ENCODE measurements at places on chromosomes 13 and 19.

- DNase-seq: no peak
Observed at GRCh38 chr13:45373162-45373547, 32.2 kb upstream of the TPT1 start.

- no peak for DNase-seq
Observed at GRCh38 chr19:38964738-38965137, 10.8 kb downstream of the FBXO17 start.

GRCh38 chr13:112926993-112927392, 42.0 kb upstream of the MCF2L start:
- no peak for DNase-seq

DNA sequence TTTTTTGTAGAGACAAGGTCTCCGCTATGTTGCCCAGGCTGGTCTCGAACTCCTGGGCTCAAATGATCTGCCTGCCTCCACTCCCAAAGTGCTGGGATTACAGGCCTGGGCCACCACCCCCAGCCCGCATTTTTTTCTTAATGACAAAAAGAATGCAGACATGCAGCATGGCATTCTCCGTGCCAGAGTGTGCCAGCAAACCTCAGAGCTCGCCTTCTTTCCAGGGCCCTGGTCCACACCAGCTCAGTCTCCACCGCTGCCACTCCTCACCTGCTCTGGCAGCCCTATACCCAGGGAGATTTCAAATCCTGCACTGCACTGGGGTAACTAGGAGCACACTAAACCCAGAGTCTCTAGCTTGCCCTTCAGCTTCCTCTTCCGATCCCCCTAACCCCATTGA, 41.7 kb downstream of the ZIC5 start:
- DNase-seq: no peak

DNA sequence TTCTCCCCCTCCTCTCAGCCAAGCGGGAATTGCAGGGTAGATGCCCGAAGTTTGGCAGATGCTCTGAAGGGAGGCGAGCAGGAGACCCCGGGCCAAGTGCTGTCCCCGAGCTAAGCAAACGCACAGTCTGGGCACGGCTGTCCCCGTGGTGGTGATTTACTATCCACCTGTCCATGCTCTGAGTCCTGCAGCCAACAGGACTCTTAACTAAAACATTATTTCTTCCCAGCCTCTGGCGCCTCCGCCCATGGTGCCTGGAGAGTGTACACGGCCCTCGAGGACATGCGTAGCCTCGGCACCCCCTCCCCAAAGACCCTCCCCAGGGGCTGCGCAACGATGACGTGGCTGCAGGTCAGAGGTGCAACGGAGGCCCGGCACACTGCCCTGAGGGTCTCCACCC, 7.6 kb downstream of the TINCR start:
- DNase-seq: no peak

DNA sequence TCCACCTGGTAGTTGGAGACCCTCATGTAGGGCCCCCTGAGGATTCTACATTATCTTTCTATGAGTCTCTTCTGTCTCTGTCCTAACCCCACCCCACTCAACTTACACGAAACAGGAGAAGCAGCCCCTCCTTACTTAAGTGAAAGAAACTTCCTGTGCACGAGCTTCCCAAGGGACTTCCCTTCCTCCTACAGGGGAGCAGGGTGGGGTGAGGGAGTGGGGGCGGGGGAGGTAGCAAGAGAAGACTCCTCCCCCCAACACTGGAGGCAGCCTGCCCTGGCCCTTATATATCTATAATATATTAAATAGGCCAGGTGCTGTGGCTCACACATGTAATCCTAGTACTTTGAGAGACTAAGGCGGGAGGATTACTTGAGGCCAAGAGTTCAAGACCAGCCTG, 5.5 kb upstream of the PDE4C start:
- DNase-seq: no peak

DNA sequence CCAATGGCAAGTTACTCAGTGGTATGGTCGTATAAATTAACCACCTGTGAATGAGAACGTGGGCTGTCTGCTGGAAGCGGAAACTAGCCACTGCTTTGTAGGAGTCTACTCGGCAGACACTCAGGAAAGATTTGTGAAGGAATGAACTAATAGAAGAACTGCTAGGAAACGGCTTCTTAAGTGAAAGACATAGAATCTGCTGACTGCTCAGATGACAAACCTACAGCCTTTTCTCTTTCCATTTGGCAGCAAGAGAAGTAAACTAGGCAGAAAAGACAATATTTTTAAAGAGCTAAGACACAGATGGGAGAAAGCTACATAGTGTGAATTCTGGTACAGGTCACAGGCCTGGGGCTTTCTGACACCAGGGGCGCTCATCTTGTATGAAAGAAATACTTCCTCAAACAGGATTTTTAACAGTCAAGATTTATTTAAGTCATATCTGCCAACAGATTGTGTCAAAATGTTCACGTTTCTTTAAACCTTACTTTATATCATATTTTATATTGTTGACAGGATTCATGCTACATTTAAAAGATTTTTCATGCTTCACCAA, 78.4 kb downstream of the MIPEP start:
- DNase-seq: no peak

- no peak for DNase-seq
Observed at GRCh38 chr13:106089261-106089980, 446.0 kb downstream of the EFNB2 start.

DNA sequence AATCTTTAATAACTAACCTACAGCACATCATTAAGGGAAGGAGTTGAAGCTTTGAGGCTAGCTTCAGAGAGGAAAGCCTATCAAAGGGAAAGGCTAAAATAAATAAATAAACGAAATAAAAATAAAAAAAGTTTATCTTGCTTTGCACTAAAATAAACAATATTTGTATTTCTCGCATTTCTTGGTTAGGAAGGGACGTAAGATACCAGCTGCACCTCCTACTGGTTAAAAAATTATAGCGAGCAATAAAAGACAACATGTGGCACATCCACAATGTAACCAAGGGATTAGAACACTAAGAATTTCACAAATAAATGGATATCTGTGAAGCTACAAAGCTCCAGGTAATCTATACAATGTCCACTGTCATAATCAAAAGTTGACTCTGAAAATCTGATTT, 194.5 kb downstream of the DACH1 start:
- no peak for DNase-seq

DNA sequence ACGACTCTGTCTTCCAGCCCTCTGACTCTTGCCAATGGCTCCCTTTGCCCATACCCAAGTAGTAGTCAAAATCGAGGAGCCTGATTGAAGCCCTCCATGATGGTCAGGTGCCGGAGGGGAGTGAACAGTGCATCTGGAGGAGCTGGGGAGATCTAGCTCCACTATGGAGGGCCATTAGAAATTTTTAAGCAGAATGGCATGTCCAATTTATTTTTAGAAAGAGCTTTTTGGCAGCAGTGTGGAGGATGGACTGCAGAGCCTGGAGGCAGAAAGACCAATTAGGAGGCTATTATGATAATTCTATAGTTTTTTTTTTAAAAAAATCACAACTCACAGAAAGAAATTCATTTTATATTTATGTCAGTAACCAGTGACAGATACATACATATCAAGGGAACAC, 92.7 kb upstream of the SLC7A1 start:
- DNase-seq: peak; percentile 9

DNA sequence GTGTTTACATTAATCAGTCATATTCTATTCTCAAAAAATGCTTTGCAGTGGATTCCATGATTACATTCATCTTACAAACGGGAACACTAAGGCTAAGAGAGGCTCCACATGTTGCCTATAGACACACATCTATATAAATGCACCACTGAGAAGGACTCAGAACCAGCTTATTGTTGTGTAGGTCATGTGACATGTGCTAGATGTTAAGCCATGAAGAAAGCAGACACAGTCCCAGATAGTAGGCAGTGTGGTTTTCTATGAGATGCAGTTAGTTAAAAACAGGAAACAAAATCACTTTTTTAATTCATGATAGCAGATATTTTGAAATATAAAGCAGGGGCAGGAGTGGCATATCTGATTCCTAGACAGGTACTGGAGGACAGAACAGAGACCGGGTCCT, 10.7 kb downstream of the SIGLEC6 start:
- DNase-seq: no peak

DNA sequence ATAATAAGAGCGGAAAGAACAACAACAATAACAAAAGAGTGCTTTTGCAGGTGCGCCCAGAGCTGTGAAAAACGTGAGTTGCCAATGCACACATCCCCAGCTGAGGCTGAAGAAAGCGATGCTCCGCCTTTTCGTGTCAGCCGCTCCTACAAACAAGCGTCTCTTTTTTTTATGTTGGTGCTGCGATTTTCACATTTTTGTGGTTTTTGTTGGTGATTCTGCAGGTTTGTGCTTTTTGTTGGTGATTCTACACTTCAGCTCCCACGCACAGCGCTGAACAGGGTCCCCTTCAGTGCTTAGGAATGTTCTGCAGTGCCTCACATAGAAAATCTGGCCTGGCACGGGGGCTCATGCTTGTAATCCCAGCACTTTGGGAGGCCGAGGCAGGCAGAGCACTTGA, 7.3 kb upstream of the SBK3 start:
- DNase-seq: peak; percentile 76

- DNase-seq: no peak
Observed at GRCh38 chr19:49807904-49808675, 5.0 kb downstream of the FUZ start.

DNA sequence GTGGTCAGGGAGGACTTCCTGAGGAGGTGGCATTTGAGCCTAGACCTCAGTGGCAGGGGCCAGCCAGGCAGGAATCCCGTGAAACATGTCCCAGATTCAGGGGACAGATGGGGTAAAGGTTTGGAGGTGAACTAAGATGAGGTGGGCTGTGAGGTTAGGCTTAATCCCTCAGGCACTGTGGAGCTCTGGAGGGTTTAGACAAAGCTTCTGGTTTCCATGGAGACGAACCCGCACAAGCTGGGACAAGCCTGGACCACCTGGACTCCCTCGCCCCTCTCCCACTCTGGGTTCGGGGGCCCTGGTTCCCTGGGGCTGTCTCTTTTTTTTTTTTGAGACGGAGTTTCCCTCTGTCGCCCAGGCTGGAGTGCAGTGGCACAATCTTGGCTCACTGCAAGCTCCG, 15.7 kb downstream of the TJP3 start:
- DNase-seq: no peak

DNA sequence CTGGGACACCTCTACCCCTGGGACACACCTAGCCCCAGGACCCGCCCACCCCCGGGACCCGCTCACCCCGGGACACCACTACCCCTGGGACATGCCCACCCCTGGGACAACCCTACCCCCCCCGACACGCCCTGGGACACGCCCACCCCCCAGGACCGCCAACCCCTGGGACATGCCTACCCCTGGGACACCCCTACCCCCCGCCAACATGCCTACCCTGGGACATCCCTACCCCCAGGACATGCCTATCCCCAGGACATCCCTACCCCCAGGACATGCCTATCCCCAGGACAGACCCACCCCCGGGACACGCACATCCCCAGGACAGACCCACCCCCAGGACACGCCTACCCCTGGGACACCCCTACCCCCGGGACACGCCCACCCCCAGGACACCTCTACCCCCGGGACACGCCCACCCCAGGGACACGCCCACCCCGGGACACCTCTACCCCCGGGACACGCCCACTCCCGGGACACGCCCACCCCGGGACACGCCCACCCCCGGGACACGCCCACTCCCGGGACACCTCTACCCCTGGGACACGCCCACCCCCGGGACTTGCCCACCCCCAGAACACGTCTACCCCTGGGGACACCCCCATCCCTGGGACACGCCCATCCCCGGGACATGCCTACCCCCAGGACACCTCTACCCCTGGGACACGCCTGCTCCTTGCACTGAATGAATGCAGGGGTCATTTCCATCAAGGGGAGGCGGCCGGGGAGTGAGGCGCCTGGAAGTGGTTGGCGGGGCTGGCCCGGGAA, 32.3 kb downstream of the ADPRHL1 start:
- DNase-seq: no peak

DNA sequence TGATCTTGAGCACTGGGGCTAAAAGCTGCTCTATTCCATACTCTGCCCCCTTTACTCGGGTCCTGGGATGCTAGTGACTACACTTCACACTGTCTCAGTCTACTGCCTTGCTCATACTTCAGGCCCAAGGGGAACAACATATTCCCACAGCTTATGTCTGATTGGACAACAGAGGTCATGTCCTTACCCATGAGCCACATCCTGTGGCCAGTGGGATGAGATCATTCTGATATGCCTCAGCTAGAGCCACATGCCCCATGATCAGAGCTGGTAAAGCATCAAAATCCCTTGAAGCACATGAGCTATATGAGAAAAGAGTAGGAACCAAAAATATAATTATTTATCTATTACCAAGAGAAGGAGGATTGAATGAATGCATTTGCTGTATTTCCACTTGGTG, 290.1 kb upstream of the TSHZ3 start:
- DNase-seq: no peak

GRCh38 chr13:24307211-24308067, 1.9 kb upstream of the C1QTNF9 start:
- DNase-seq: no peak

- DNase-seq: peak; percentile 52
Observed at GRCh38 chr19:756236-756635, 5.3 kb downstream of the MISP start.

DNA sequence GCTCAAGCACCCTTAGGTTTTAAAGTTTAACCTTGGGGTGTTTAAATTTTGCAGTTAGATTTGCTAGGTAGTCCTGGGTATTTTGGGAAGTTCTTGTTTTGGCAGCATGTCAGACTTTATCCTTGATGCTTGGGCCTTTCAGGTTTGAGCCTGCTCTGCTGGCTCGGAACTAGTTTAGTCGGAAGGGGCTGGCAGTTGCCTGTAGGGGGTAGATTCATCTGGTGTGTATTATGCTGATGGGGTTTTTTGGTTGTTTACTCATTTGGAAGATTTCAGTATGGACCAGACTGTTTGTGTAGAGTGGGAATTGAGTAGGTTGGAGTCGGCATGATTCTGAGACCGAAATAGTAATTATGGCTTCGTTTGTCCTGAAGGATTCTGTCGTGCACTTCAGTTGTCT, 15.1 kb downstream of the ILF3 start:
- DNase-seq: no peak

DNA sequence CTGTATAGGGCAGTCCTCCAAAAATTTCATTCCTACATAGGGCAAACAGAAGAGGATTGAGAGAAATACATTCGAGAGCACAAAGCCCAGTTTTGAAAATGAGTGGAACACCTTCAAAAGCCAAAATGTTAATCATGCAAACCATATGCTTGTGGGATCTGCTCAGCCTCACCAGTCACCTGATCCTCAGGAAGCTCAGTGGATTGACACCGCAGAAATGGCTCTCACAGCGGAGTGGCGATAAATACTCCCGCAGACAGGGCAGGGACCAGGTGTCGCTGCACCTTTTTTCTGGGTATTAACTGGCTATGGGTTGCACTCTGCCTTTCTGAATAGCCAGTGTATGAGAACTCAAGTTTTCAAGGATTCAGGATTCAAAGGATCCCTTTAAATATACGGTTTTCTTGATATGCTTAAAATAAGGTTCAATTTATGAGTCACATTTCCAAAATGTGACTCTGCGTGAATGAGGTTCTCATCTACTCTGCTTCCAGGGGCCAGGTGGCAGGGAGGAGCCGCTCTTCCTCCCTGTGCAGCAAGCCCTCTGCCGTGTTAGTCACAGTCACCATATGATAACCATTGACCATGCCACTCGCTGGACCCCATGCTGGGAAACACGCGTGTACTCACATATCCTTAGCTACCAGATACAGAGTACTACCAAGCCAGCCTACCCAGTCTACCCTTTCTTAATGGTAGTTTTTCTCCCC, 18.3 kb upstream of the DHRS12 start:
- no peak for DNase-seq

- DNase-seq: no peak
Observed at GRCh38 chr19:11281356-11282049, 14.5 kb upstream of the TSPAN16 start.

- no peak for DNase-seq
Observed at GRCh38 chr19:16751701-16752100, 32.1 kb downstream of the NWD1 start.
